ENCODE measurements at places on chromosomes 5 and 9.

DNA sequence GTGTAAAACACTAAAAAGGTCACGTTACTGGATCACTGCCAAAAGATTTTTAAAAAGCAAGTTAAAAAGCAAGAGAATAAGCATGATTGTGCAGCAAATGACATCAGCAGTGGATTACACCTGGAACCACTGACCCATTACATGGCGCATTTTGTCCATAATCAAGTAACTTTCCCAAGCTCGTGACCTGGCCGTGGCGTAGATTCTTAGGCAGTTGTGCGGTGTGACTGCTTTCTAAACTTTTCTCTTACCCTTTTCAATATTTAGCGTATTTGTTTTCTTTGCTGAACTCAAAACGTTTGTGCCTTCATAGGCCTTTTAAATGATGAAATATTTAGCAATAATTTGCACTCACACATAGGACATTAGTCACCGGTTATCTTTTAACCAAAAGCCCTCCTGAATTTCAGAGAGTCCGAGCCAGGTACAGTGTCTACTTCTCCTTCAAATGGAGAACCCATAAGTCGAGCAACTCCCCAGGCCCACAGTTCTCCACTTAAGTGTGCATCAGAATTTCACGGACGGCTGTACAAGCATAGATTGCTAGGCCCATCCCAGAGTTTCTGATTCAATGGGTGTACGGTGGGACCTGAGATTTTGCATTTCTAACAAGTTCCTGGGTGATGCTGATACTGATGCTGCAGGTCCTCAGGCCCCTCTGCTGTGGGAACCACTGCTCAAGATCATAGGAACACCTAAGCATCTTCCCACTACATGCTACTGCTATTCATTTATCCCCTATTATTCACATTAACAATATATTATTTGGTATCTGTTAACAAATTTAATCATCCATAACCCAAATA lies 144.4 kb downstream of the GLIS3 start:
- DNase-seq, result no peak

GRCh38 chr9:33161011-33161588 lies 6.0 kb downstream of the B4GALT1 start:
- no peak for DNase-seq

DNA sequence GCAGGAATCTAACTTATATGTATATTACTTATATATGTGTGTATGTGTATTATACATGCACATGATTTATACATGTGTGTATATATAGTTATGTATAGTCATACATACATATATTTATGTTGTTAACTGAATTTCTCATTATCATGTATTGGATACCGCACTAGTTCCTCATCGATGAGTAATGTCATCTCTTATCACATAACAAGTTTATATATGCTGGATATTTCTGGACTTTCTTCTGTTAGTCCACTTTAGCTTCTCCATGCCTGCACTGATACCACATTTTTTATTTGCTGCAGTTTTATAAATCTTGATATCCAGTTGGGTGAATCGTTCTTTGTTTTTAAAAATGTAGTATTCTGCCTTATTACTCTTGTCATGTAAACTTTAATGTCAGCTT lies 50.2 kb downstream of the APC start:
- DNase-seq, result no peak

- DNase-seq, result no peak
These were observed 542 bp downstream of the FKBP15 start for GRCh38 chr9:113220467-113221002.

DNA sequence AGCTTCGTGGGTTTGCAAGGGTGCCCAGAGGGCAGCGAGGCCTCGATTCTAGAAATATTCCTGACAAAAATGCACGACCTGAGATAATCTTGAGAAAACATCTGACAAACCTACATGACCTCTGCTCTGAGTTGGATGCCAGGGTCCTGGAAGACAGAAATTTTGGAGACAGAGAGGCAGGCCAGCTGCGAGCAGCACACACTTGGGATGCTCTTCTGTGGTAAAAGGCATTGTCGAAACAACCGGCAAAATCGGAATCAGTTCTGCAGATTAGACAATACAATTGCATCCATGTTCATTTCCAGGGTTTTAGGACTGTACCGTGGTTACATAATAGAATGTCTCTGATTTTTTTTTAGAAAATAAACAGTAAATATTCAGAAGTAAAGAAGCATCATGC lies 74.2 kb downstream of the GADD45G start:
- no peak for DNase-seq

- no peak for DNase-seq
These were observed 130.6 kb downstream of the DTWD2 start for GRCh38 chr5:118857700-118858099.

- no peak for DNase-seq
These were observed 112.5 kb downstream of the WDR41 start for GRCh38 chr5:77379558-77380061.

DNA sequence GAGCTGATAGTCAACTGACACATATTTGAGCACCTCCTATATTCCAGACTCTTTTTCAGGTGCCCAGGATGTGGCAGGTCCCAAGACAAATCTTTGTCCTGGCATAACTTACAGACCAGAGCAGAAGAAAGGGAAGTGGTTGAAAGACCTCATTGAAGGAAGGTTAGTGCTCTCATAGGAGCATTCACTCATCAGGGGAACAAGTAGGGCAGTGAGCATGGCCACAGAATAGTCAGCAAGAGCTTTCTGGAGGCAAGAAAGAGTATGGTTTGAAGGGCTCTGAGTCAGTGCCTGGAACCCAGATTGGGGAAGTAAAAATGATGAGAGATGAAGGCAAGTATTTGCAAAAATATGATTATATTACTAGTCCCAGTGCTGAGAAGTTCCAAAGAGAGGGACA lies 25.0 kb upstream of the ERMP1 start:
- DNase-seq, result no peak

DNA sequence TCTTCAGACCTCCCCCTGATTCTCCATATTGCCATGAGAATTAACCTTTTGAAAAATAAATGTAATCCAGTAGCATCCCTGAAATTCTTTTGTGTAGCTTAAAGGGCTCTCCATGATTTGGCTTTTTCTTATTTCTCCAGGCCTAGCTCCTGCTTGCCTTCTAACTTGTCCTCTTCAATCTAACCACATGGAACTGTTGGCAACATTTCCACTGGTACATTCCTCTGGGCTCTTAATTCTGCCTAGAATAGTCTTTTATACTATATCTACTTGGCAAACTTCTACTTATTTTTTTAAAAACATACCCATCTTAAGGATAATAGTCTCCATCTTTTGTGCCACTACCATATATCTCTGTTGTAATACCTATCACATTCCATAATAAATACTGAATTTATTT lies 54.1 kb downstream of the GNG10 start:
- DNase-seq, result no peak

Data from cortex of kidney (tissue), 1 donor.